ENCODE measurements at places on chromosomes 7 and 10.
A peak's percentile ranks its signal among the peaks of the same experiment; 100 is the strongest.

DNA sequence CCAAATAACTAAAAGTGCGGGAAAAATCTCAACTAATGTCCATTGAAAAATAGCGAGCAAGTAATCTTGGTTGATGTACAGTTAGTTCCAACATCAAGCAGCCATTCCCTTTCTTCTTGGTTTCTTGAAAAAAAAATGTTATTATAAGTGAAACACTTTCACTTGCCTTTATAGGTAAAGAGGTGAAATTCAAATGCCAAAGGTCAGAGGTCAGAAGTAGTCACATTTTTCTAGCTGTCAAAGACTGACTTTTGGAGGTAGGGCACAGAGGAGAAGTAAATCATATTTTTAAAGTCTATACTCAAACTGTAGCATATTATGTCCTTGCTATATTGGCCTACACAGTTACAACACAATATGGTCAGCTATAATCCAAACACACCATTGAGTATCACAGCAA is 62.3 kb downstream of the CHCHD3 start:
- DNase-seq: no peak

GRCh38 chr7:48088559-48089045 is 463 bp upstream of the UPP1 start:
- DNase-seq: peak; percentile 98

DNA sequence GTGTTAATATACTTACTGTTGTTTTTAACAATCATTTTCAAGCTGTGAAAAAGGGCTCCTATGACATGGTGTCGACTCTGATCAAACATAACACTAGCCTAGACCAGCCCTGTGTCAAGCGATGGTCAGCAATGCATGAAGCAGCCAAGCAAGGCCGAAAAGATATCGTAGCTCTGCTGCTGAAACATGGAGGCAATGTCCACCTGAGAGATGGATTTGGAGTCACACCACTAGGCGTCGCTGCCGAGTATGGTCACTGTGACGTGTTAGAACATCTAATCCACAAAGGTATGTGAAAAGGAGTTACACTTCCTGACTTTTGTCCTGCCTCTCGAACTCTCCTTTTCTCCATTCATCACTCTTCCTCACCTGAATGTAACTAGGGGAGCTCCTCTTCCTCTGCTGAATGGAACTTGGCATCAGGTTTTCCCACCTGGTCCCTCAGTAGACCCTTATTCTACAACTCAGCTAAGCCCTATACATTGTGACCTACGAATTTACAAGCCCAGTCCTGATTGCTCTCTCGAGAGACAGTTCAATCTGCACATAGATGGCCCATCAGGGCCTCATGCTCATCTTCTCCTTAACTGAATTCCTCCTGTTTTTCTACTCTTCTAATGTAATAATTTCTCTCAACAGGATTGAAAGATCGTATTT is 23.0 kb downstream of the ASB15 start:
- DNase-seq: no peak

DNA sequence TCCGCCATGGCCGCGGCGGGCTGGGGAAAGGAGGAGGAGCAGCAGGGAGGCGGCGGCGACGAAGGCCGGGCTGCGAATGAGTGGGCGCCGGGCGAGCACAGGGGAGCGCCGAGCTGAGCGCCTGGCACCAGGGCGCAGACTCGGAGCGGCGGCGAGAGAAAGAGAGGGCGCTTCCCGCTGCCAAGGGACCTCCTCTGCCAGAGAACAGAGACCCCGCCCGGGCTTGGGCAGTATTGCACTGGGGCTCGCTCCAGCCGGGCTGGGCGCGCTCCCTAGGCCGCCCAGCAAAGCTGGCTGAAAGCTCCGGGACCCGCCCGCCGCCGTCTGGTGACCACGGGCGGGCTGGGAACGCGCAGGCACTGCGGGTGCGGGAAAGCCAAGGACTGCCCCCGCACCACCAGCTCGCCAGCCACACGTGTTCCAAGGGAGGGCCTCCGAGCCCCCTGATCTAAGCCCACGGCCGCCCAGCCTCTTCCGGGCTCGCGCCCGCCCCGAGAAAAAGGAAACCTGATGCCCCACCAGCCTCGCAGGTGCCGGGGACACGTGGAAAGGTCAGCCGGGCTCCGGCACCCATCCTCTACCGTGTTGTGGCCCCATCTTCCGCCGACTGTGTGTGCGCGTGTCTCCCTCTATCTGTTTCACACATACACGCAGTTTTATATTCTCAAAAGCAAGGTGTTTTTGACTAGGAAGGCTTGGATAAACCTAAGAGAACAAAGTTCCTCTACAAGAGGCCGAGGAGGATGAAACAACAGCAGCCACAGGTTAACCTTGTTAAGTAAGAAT is at the start of gene CCDC6:
TSS of gene CCDC6 (minus strand) at position 140 of the 786 bp plus-strand sequence. CDS start at position 8, 132 bp downstream.
- DNase-seq: peak; percentile 95

- DNase-seq: no peak
Observed at GRCh38 chr7:102873470-102874165, 39.2 kb upstream of the LRRC17 start.

DNA sequence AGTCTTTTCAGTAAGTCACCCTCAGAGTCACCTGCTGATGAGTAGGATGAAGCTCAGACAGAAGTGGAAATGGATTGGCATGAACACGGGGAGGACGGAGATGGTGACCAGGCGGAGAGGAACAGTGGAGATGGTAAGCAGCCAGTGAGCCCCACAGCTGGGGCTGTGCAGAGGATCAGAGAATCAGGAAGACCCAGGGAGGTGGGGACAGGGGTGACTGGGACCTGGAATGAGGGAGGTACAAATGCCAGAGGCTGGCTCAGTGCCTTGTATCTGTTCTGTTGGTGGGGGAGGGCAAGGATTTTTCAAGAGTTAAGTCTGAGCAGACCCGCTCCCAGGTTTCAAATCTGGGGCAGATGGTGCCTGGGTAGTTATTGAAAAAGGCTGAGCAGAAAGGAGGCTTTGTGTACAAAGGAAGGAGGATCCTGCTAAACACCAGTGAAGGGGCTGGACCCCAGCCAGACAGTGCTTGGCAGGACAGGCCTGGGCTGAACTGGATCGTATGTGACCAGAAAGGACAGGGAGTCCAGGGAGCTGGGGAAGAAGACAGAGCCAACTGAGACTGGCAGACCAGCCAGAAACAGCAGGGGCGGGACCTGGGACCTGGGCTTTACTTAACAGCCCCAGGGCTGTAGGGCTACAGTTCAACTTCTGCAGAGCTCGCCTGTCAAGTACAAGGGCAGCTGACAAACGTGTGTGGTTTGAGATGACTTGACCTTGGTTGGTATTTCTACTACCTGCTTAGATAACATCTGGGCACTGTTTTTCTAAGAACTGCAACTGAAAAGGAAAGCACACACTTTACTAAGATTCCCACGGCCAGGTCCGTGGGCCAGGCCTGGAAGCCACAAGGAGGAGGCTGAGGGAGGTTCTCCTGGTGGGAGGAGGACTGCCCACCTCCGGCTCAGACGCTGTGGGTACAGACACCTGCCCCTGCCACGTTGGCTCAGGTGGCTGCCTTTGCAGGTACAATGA is 13.2 kb upstream of the FRMPD2 start:
- no peak for DNase-seq

GRCh38 chr10:5364890-5365338 is at the start of gene UCN3:
TSS of gene UCN3 (plus strand) at chr10:5364966. CDS start at chr10:5373721, 8,755 bp downstream.
- DNase-seq: no peak

GRCh38 chr10:10941127-10941730 is 76.4 kb upstream of the CELF2 start:
- DNase-seq: no peak

Measured in mesenchymal stem cell (in vitro differentiated cells and primary cell).